ENCODE measurements at places on chromosomes 11 and 22.
A peak's percentile ranks its signal among the peaks of the same experiment; 100 is the strongest.

DNA sequence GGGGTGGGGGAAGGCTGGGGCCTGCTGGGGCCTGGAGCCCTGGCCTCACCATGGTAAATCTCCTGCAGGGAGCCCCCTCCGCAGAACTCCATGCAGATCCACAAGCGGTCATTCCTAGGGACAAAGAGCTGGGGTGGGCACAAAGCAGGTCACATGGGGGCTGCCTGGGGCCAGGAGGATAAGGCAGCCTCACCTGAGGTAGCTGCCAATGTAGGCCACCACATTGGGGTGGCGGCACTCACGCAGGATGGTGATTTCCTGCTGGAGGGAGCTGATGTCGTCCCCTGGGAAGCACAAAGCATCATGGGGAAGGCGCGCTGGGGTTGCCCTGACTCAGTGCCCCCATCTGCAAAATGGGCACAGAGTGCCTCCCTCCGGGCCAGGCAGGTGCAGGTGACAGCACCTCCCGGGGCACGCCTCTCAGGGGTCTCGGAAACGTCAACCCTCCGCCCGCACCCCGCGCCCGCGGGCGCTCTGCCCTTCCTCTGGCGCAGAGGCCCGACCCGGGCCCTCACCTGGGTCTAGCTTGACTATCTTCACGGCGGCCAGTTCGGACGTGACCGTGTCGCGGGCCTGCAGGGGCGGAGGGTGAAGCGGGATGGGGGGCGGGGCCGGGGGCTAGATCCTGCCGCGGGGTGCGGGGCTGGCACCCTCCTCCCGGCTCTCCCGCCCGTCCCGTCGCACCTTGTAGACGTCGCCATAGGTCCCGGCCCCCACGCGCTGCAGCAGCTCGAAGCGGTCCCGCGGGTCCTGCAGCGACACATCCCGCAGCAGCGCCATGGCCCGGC is 450 bp downstream of the MAP4K2 start:
- peaks cover 6% of the 10 kb centered on the region for H3K36me3 ChIP-seq
- H3K4me1 ChIP-seq = peaks cover 6% of the 10 kb centered on the region
- no peaks in the 10 kb centered on the region for H3K27me3 ChIP-seq
- H3K27ac ChIP-seq = no peak overlapping the region
- DNase-seq = no peak

- H3K4me1 ChIP-seq = peaks cover 11% of the 10 kb centered on the region
- H3K36me3 ChIP-seq = no peaks in the 10 kb centered on the region
- DNase-seq = no peak
- no peaks in the 10 kb centered on the region for H3K27me3 ChIP-seq
- no peak overlapping the region for H3K4me3 ChIP-seq
These were observed 2.3 kb upstream of the OSBPL5 start for GRCh38 chr11:3167143-3168119.

DNA sequence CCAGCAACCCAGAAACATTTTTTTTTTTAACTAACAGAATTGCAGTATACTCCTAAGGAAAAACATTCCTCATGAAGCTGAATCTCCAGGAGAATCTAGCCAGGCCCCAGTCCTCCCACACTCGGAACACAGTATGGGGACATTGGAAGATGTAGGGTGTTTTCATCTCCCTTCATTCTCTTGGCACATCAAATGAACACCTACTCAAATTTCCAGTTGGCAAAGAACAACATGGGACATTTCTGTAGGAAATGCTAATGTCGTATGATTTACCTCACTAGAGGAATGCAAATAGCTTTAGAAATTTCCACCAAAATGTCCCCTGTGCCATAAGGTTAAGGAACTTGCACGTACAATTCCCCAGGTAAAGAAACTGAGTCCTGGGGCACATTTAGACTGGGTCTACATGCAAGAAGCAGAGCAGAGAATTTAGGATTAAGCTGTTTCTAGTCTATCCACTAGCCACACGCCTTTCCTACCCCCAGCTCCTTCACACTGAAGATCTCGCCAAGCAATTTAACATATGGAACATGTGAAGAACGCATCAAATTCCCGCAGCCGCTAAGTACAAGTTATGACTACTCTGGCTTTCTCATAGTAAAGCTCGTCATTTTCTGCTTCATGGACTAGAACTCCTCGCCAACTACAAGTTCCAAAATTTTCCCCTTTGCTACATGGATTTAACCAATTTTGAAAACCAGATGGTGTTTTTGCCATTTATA is 2.9 kb upstream of the CADM1 start:
- H3K27ac ChIP-seq = no peak overlapping the region
- H3K4me1 ChIP-seq = no peaks in the 10 kb centered on the region
- no peak overlapping the region for H3K4me3 ChIP-seq
- H3K27me3 ChIP-seq = peaks cover 2% of the 10 kb centered on the region
- H3K36me3 ChIP-seq = no peaks in the 10 kb centered on the region
- DNase-seq = peak; percentile 11

GRCh38 chr22:37316405-37316804 is 34.1 kb downstream of the CYTH4 start:
- H3K27ac ChIP-seq = no peak overlapping the region
- no peak for DNase-seq
- no peak overlapping the region for H3K4me3 ChIP-seq
- H3K27me3 ChIP-seq = peaks cover 5% of the 10 kb centered on the region
- no peaks in the 10 kb centered on the region for H3K36me3 ChIP-seq
- peaks cover 2% of the 10 kb centered on the region for H3K4me1 ChIP-seq

DNA sequence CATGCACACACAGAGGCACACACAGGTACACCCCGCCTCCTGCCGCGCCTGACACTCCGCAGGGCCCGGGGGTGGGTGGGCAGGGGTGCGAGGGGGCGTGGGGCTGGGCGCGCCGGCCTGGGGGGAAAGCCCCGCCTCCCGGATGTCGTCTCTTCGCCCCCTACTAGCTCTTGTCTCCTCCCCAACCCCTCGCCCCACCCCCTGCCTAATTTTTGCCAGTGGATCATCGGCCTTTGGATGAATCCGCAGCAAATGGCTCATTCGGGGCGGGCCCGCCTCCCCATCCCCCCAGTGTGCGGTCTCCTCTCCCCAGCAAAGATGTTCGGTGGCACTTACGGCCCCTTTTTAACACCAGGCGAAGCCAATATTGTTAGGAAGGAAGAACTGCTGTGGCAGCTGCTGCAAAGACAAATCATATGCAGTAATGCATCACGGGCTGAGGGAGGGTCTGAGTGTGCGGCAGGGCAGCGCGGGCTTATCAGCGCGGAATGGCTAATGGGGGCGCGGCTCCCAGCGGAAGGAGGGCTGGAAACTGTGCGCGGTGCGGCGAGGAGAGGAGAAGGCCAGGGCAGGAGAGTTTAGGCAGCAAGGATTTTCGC is 13.4 kb upstream of the NECTIN1 start:
- no peaks in the 10 kb centered on the region for H3K36me3 ChIP-seq
- H3K27ac ChIP-seq = no peak overlapping the region
- no peaks in the 10 kb centered on the region for H3K4me1 ChIP-seq
